Cortex of kidney (tissue), 1 donor: ENCODE measurements at places on chromosomes 13 and 19.
A peak's percentile ranks its signal among the peaks of the same experiment; 100 is the strongest.

- no peak for DNase-seq
Observed at GRCh38 chr13:40118337-40118736, 462.9 kb downstream of the COG6 start.

GRCh38 chr19:53600217-53600616 is 31.6 kb upstream of the DPRX start:
- no peak for DNase-seq

GRCh38 chr19:42113641-42114348 is 18.5 kb downstream of the POU2F2 start:
- DNase-seq, result no peak

GRCh38 chr19:41226053-41226873 is 7.2 kb downstream of the AXL start:
- no peak for DNase-seq

DNA sequence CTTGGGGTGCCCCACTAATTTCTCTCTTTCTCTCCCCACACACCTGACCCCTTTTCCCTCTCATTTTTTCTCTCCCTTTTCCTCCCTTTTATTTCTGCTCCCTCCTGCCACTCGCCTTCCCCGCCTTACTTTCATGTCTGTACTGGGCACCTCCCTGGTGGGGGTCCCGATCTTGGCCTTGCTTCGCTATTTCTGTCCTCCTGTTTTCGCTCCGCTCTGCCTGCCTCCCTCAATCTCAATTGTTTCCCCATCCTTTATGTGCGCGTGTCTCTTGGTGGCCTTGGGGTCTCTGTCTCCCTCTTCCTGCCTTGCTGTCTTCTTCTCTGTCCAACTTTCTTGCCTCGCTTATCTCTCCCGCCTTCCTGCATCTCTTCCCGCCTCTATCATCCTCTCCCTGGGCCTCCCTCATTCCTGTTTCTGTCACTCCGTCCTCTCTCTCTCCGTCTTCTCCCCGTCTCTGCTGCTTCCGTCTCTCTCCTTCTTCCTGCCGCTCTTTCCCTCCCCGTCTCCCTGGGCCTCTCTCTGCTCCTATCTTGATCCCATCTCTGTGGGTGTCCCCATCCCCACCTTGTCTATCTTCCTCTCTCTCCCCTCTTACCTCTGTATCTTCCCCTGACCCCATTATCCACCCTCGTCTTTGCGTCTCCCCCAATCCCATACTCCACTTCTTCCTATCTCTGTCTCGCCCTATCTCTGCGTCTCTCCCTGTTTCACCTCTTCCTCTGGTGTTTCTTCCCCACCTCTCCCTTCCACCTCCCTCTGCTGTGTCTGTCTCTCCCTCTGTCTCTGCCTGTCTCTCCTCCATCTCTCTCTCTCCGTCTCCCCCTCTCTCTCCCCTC is 4.0 kb downstream of the GRIN2D start:
- DNase-seq, result no peak

GRCh38 chr19:53906211-53907192 is 2.6 kb upstream of the CACNG7 start:
- no peak for DNase-seq

- no peak for DNase-seq
Observed at GRCh38 chr13:60258349-60258748, 94.6 kb upstream of the DIAPH3 start.

DNA sequence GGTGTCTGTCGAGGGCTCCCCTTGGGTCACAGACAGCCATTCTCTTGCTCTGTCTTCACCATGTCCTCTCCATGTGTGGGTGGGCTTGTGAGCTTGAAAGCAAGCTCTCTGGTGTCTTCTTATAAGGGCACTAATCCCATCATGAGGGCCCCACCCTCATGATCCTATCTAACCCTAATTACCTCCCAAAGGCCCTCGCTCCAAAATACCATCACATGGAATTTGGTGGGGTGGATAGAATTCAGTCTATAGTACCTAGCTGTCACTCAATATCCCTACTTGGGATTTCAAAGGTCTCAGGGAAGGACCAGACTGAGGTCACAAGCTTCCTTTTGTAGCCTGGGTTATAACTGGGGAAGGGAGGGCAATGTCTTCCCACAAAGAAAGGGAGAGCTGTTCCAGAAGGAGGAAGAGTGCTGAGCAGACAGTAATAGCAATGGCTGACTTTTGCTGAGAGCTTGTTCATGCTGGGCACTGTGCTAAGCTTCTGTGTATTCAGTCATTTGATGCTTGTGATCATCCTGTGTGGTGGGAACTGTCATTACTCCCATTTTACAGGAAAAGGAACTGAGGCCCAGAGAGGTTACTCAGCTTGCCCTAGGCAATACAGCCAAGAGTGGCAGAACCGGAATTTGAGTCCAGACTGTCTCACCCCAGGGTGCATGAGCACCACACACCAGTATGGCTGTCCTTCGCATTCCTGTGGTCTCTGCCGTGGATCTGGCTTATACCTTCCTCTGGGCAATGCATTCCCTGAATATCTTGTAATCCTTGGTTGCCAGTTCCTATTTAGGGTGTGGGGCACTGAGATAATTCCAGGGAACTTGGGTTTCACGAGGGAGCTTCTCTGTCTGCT is 8.2 kb downstream of the FXYD5 start:
- DNase-seq, result no peak

DNA sequence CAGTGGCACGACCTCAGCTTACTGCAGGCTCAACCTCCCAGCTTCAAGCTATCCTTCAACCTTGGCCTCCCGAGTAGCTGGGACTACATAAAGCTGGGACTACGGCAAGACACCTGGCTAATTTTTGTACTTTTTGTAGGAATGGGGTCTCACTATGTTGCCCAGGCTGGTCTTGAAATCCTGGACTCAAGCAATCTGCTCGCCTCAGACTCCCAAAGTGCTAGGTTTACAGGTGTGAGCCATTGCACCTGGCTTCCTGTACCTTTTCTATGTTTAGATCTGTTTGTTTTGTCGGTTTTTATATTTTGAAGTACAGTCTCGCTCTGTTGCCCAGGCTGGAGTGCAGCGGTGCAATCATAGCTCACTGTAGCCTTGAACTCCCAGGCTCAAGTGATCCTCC is 17.5 kb upstream of the TICAM1 start:
- no peak for DNase-seq

- no peak for DNase-seq
Observed at GRCh38 chr19:1079566-1080111, 12.7 kb downstream of the ARHGAP45 start.

DNA sequence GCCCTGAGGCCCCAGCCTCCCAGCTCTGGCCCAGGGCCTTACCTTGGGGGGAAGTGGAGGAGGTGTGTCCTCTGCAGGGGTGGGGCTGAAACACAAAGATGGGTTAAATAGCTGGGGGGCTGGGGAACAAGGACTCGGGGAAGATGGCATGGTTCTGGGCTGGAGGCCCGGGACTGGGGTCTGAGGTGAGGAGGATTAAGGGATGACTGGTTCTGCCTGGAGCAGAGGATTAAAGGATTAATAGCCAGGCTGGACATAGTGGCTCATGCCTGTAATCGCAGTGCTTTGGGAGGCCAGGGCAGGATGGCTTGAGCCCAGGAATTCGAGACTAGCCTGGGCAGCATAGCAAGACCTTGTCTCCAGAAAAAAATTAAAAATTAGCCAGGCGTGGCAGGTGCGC is 11.6 kb downstream of the MAP4K1 start:
- no peak for DNase-seq

DNA sequence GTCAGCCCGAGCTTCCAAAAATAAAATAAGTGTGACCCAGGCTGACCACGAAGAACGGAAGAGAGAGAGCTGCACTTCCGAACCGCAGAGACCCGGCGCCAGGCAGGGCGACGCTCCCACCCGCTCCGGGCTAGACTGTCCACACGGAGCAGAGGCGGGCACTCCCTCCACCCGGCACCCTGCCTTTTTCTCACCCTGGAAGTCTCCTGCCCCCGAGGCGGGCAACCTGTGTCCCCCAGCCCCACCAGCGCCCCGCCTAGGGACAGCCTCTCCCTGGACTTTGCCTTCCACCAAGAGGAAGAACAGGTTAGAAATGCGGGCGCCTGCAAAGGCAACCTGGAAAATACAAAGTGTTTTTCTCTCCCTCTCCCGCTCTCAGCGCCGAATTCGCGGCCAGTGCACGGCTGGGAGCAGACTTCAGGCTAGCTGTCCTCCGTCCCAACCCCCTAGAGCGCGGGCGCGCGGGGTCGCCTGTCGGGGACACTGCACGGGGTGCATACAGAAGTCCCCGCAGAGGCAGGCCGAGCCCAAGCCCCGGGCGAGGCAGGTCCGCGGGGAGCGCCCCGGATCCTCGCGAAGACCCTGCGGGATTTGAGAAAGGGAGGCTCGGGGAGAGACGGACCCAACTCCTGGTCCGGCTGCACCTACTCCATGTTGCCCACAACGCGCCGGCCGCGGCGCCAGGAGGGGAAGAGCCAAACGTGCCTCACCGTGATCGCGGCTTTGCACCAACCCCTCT is 845 bp downstream of the SPRY2 start:
- DNase-seq, result no peak

DNA sequence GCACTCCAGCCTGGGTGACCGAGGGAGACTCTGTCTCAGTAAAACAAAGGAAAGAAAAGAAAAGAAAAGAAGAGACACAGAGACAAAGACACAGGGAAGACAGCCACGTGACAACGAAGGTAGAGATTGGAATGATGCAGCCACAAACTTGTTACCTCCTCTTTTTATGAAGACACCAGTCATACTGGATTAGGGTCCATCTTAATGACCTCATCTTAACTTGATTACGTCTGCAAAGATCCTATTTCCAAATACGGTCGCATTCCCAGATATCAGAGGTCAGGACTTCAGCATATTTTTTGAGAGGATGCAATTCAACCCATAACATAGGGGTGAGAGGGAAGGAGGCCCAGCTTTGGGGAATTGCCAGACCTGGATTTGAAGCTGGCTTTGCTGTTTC is 4.1 kb downstream of the ZNRF4 start:
- no peak for DNase-seq

- no peak for DNase-seq
Observed at GRCh38 chr13:106352850-106353249, 182.6 kb downstream of the EFNB2 start.

GRCh38 chr13:40313269-40314200 is 352.9 kb downstream of the FOXO1 start:
- no peak for DNase-seq

- no peak for DNase-seq
Observed at GRCh38 chr19:14516746-14517438, 1.3 kb downstream of the DNAJB1 start.

DNA sequence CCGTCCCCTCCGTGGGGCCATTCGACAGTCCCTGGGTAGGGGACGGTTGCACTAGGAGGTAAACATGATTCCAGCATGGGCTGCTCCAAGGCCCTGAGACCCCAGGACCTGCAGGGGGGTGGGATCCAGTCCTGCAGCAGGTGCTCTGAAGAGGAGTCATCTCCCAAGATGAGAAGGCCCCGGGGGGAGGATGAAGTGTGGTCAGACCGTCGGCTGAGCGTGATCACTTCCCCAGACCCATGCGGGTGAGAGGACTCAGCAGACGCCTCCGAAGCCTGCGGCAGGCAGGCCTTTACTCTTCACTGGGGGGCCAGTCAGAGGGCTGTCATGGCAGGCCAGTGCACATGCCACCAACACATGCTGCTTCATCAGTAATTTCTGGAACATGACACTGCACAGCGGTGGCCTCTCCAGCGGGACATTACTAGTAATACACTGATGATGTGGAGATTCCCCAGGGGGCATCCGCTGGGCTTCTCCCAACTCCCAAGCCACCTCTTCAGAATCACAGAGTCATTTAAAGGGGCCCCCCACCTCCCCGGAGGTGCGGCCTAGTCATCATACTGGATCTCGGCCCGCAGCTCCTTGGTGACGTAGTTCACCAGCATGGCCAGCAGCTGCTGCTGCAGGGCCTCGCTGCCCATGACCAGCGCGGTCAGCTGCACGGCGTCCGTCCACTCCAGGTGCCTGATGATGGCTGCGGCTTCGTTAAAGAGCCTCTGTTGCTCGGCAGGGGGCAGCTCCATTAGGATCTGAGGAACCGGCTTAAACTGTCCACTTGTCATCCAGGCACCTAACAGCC is 12.7 kb downstream of the C19orf12 start:
- DNase-seq, result no peak

GRCh38 chr13:102402290-102402689 is 442 bp upstream of the FGF14 start:
- peak; percentile 1 for DNase-seq

DNA sequence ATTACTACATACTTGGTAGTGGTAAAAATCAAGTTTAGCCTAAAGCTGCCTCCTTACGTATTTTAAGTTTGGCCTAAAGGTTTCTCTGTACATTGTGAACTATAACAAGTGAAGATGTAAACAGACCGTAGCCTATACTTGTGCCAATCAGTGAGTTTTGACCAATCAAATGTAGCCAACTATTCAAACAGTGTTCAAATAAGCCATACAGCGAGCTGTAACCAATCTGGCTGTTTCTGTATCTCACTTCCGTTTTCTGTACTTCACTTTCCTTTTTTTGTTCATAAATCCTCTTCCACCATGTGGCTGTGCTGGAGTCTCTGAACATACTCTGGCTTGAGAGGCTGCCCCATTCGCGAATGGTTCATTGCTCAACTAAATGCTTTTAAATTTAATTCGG is 2504.6 kb downstream of the PCDH9 start:
- no peak for DNase-seq

DNA sequence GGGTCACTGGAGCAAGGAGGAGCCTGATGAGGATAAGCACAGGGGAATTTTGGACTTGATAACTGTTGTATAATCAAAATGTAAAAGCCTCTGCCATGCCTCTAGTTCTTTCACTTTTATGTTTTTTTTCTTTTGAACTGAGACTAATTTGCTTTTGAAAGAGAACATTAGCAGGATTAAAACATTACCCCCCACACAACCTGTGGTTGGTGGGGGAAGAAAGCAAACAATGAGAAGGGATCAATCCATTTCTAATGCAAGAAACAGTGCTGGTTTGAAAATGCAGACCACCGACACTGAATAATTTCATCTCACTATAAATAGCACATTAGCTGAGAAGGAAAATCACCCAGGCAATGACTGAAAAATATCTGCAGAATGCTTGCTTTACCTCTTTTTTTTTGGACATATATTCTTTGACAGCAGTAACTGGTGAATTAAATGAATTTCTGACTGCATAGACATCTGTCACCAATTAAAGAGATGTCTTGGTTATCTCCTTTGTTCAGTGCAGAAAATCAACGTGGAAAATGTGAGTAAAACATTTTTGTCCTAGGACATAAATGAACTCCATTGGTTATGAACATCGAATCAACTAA is 48.6 kb upstream of the TRPC4 start:
- no peak for DNase-seq

- no peak for DNase-seq
Observed at GRCh38 chr13:47426126-47426849, 529.4 kb upstream of the HTR2A start.

- no peak for DNase-seq
Observed at GRCh38 chr13:102856557-102856956, 10.7 kb downstream of the ERCC5 start.
